ENCODE measurements at places on chromosomes 1 and 21. TPM values are rescaled to one million over a fixed set of nuclear protein-coding genes. Genes with fewer than 3 reads are reported as not detected.

The CELA3B gene
- total RNA-seq: not detected

The PKN2 gene
- 18.2 TPM for total RNA-seq

The NR1I3 gene
- total RNA-seq: not detected

The RGS2 gene
- total RNA-seq: 2.7 TPM

The PRELP gene
- total RNA-seq: 15.2 TPM

The STUM gene
- total RNA-seq: 1.9 TPM

GRCh38 chr1:94698759-94699502 is 121.2 kb upstream of the SLC44A3 start:
- no peaks in the 10 kb centered on the region for H3K36me3 ChIP-seq
- no peaks in the 10 kb centered on the region for H3K4me1 ChIP-seq
- no peak overlapping the region for H3K4me3 ChIP-seq

DNA sequence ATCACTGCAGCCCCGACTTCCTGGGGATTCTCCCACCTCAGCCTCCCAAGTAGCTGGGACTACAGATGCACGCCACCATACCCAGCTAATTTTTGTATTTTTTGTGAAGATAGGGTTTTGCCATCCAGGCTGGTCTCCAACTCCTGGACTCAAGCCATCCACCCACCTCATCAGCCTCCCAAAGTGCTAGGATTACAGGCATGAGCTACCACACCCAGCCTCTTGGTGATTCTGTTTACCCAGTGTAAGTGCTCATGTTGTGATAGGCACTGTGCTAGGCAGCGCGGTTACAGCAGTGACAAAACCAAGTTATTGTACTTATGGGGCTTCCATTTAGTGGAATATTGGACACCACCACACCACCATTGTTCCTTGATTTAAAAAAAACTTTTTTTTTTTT is 9.7 kb upstream of the STX12 start:
- no peaks in the 10 kb centered on the region for H3K36me3 ChIP-seq
- H3K4me1 ChIP-seq: no peaks in the 10 kb centered on the region

DNA sequence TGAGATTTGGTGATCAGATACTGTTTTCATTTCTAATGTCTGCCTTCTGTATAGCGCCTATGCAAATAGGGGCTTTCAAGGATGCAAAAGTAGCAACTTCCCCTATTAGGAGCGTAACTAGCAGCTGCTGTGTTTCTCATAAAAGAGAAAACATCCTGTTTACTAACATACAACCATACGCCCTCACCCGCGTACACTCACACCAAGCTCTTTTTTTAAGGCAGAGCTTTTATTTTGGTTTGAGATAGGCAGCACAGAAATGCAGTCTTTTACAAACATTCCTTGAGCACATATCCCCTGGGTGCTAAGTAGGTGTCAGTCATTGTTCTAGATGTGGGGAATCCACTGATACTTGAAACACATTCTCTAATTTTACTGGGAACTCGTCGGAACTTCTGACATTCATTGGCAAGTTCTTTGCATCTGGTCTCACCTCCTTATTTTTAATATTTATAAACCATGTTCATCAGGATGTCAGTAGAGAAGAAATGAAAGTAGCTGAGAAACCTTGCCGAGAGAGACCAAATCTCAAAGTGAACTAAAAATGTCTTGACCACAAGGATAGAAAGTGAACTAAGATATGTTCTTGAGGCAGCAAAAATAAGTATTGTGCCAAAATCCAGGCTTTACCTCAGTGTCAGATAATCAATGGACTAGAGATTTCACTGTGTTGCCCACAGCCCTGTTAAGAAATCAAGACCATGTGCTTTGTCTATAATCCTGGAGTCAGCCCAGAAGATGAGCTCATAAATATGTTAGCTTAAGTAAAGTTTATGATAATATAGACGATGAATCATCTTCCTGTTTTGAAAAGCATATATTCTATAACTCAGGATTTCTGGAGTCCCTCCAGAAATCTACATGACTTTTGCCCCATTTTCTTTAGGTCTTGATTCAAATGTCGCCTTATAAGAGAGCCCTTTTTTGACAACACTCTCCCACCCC is 350.9 kb downstream of the ST6GALNAC3 start:
- H3K27ac ChIP-seq: no peak overlapping the region
- no peak overlapping the region for H3K4me3 ChIP-seq
- H3K36me3 ChIP-seq: no peaks in the 10 kb centered on the region
- H3K4me1 ChIP-seq: no peaks in the 10 kb centered on the region
- no peaks in the 10 kb centered on the region for H3K27me3 ChIP-seq
- DNase-seq: no peak

GRCh38 chr1:236741753-236742152 is 53.3 kb upstream of the MTR start:
- no peak for DNase-seq
- no peaks in the 10 kb centered on the region for H3K27me3 ChIP-seq
- H3K36me3 ChIP-seq: no peaks in the 10 kb centered on the region
- no peak overlapping the region for H3K4me3 ChIP-seq
- no peak overlapping the region for H3K27ac ChIP-seq
- no peaks in the 10 kb centered on the region for H3K4me1 ChIP-seq

GRCh38 chr1:14136881-14137280 is 436.9 kb downstream of the PRDM2 start:
- H3K4me1 ChIP-seq: no peaks in the 10 kb centered on the region
- H3K4me3 ChIP-seq: no peak overlapping the region
- H3K36me3 ChIP-seq: no peaks in the 10 kb centered on the region
- H3K27me3 ChIP-seq: no peaks in the 10 kb centered on the region
- no peak overlapping the region for H3K27ac ChIP-seq

DNA sequence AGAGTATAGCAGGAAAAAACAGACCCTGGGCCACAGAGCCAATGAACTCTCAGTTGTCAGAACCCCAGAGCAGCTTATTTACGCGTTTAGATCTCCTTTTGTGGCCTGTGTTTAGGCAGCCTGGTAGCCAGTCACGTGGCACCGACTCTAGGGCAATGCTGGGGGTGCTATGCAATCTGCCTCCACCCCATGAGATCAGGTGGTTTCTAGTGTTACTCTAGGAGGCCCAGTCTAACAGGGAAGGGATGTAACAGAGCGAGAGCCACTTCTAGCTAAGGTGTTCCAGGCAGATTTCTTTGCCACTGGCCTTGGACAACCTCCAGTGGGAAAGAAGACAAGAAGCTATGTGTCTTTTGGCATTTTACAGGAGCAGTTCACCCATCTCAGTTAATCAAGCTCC is 12.0 kb upstream of the A3GALT2 start:
- peak; percentile 80 for DNase-seq
- H3K36me3 ChIP-seq: peaks cover 13% of the 10 kb centered on the region
- H3K4me3 ChIP-seq: peak overlapping the region; percentile 14

DNA sequence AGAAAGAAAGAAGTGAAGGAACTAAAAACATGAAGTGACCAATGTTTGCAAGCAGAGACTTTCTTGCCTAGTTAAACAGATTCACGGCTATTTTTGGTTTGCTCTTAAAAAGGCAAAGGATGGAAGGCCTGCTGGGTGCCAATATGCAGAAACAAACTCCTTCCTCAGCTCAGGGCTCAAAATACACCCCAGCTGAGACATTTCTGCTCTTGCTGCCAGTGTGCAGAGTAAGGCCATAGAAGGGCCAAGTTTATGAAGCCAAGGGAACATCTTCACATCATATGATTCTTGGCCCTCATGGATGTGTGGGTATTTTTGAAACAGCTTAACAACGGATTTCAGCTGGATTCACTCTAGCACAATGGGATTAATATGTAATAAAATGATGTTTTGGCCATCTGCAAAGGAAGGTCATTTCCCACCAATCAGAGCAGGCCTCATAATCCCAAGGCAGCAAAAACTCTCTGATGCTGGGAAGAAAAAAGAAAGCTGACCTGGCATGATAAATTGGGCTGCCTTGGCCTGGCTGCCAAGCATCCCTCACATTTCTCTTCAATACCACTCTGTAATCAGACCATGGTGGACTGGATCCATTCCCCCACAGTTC is 70.7 kb downstream of the CAPZB start:
- H3K4me1 ChIP-seq: peaks cover 70% of the 10 kb centered on the region
- peak; percentile 71 for DNase-seq
- H3K4me3 ChIP-seq: no peak overlapping the region

DNA sequence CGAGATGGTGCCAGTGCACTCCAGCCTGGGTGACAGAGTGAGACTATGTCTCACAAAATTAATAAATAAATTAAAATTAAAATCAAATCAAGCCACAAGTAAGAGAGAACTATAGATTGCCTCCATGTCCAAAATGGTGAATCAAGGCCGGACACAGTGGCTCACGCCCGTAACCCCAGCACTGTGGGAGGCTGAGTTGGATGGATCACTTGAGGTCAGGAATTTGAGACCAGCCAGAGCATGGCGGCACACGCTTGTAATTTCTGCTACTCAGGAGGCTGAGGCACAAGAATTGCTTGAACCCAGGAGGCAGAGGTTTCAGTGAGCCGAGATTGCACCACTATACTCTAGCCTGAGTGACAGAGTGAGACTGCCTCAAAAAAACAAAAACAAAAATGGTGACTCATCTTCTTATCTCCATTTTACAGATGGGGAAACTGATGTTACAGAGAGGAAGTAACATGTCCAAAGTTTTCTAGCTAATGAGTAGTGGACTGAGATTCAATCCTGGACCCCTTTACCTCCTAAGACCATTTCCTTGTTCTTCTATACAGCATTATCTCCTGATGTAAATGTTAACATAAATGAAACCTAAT is 99.0 kb upstream of the HNRNPU start:
- no peaks in the 10 kb centered on the region for H3K36me3 ChIP-seq
- no peak overlapping the region for H3K4me3 ChIP-seq
- no peaks in the 10 kb centered on the region for H3K27me3 ChIP-seq
- no peak for DNase-seq
- H3K4me1 ChIP-seq: peaks cover 52% of the 10 kb centered on the region
- peak overlapping the region; percentile 77 for H3K27ac ChIP-seq

GRCh38 chr1:244322181-244322580 is 129.5 kb downstream of the ADSS2 start:
- H3K36me3 ChIP-seq: no peaks in the 10 kb centered on the region
- H3K27ac ChIP-seq: peak overlapping the region; percentile 62
- H3K27me3 ChIP-seq: no peaks in the 10 kb centered on the region
- H3K4me1 ChIP-seq: peaks cover 4% of the 10 kb centered on the region

DNA sequence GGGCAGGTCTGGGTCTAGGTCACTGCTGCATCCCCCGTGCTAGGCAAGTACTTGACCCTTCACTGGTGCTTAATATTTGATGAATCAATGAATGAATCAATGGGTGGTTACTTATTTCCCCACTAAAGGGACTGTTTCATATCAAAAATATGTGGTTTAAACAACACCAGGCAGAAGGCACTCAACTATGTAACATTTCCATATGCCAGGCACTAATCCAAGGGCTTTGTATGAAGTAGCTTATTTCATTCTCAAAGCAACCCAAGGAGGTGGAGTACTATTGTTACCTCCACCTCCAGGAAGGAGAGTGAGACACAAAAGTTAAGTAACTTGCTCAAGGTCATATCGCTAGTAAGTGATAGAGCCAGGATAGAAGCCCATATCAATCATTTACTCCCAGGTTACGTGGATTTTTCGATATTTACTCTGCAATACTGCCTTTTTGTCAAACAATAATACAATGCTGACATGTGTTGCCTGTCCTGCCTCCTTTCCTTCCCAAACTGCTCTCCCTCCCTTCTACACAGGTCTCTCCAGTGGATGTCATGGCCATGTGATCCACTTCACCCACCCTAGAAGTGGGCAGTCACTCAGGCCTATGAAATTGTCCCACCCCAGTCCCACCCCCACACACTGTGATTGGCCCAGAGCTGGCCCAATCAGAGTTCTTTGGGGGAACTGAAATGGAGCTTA is 142.8 kb downstream of the ETS2 start:
- no peak overlapping the region for H3K27ac ChIP-seq
- DNase-seq: no peak
- no peaks in the 10 kb centered on the region for H3K4me1 ChIP-seq

GRCh38 chr1:223231011-223231572 is 88.0 kb upstream of the TLR5 start:
- no peak for DNase-seq
- no peak overlapping the region for H3K4me3 ChIP-seq
- H3K27ac ChIP-seq: no peak overlapping the region
- H3K4me1 ChIP-seq: no peaks in the 10 kb centered on the region

DNA sequence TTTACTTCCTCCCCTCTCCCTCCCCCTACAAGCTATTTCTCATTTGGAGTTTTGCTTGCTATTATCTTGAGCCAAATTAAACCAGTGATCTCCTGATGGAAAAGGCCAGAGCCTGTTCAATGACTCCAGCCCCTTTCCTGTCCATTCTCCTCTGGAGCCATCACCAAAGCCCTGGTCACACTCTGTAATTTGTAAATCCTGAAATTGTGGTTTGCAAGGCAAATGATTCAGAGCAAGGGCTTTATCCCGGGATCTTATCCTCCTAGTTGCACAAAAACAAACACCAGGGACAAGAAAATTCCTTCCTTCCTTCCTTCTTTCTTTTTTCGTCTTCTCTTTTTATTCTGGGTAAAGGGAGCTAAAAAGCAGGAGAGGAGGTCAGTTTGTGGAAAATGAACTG is 366.1 kb upstream of the ST6GALNAC5 start:
- no peak for DNase-seq
- no peaks in the 10 kb centered on the region for H3K27me3 ChIP-seq
- no peaks in the 10 kb centered on the region for H3K4me1 ChIP-seq

GRCh38 chr1:29050166-29050565 is 73.5 kb downstream of the TMEM200B start:
- H3K4me3 ChIP-seq: no peak overlapping the region
- DNase-seq: no peak
- H3K27me3 ChIP-seq: no peaks in the 10 kb centered on the region
- H3K4me1 ChIP-seq: no peaks in the 10 kb centered on the region

DNA sequence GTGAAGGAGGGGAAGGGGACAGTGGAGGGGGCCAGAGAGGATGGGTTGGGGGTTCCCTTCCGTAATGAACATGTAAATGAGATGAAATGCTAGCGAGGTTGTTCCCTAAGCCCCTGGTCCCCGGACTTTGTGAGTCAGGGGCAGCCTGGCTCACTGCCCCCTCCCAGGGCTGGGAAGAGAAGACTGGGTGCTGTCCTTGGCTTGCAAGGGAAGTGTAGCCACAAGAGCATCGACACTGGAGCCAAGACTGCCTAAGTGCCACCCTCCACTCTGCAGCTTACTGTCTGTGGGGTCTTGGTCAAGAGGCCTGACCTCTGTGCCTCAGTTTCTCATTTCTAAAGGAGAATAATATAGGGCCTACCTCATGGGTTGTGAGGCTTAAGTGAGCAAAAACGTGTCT is 483 bp downstream of the PEAR1 start:
- H3K4me1 ChIP-seq: peaks cover 11% of the 10 kb centered on the region
- H3K36me3 ChIP-seq: no peaks in the 10 kb centered on the region
- peaks cover 6% of the 10 kb centered on the region for H3K27me3 ChIP-seq
- no peak for DNase-seq
- H3K4me3 ChIP-seq: peak overlapping the region; percentile 64

GRCh38 chr21:28177124-28177523 is 815.6 kb downstream of the LTN1 start:
- H3K27ac ChIP-seq: no peak overlapping the region
- no peaks in the 10 kb centered on the region for H3K27me3 ChIP-seq
- DNase-seq: no peak
- no peaks in the 10 kb centered on the region for H3K4me1 ChIP-seq
- no peaks in the 10 kb centered on the region for H3K36me3 ChIP-seq
- H3K4me3 ChIP-seq: no peak overlapping the region

GRCh38 chr1:228887960-228888359 is 152.7 kb downstream of the RHOU start:
- no peaks in the 10 kb centered on the region for H3K4me1 ChIP-seq
- no peaks in the 10 kb centered on the region for H3K36me3 ChIP-seq
- DNase-seq: no peak
- no peaks in the 10 kb centered on the region for H3K27me3 ChIP-seq

All from gastrocnemius medialis (tissue), 4 donors.